ENCODE measurements at places on chromosomes 16 and 17. TPM values are rescaled to one million over a fixed set of nuclear protein-coding genes. Genes with fewer than 3 reads are reported as not detected.

- H3K36me3 ChIP-seq, result no peaks in the 10 kb centered on the region
- peaks cover 12% of the 10 kb centered on the region for H3K27me3 ChIP-seq
- H3K4me1 ChIP-seq, result no peaks in the 10 kb centered on the region
- no peak overlapping the region for H3K4me3 ChIP-seq
Measured at GRCh38 chr16:84247844-84248243, 8.0 kb upstream of the KCNG4 start.

- no peak overlapping the region for H3K27ac ChIP-seq
- H3K36me3 ChIP-seq, result no peaks in the 10 kb centered on the region
- H3K4me3 ChIP-seq, result no peak overlapping the region
Measured at GRCh38 chr16:49457196-49457595, 83.6 kb downstream of the C16orf78 start.

LRRC46 gene
- total RNA-seq, result 0.67 TPM

CCL4 gene
- 290 TPM for total RNA-seq

SERPINF2 gene
- total RNA-seq, result 0.11 TPM

ECI1 gene
- 37.4 TPM for total RNA-seq

DNA sequence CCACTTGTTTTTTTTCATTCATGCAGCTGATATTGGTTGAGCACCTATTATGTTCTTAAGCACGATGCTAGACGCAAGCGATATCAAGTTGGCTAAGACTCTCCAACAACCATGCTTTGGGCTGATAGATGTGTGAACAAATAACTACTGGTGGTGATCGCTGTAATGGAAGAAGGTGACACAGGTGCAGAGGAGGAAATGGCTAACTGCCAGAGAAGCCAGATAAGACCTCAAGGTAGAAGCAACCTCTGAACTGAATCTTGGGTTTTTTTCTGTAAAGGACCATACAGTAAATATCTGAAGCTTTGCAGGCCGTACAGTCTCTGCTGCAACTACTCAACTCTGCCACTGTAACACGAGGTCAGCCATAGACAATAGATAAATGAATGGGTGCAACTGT is 97.9 kb downstream of the C17orf67 start:
- no peak overlapping the region for H3K27ac ChIP-seq
- H3K4me1 ChIP-seq, result no peaks in the 10 kb centered on the region
- DNase-seq, result no peak
- H3K4me3 ChIP-seq, result no peak overlapping the region
- peaks cover 3% of the 10 kb centered on the region for H3K27me3 ChIP-seq

DNA sequence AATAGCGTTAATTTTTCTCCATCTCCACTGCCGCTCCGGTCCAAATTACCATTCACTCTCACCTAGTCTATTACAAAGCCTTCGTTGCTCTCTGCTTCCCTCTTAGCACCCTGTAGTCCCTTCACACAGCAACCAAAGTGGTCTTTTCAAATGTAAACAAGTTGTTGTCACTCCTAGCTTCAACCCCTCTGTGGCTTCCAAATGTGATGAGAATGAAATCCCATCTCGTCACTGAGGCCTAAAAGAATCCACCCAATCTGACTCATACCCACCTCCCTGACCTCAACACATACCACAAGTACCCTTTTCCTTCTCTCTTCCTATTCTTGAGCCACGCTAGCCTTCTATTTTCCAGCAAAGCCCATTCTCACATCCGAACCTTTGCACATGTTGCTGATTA is 2.2 kb upstream of the PELP1 start:
- no peak for DNase-seq
- H3K36me3 ChIP-seq, result peaks cover 33% of the 10 kb centered on the region
- H3K27ac ChIP-seq, result peak overlapping the region; percentile 9
- H3K4me3 ChIP-seq, result peak overlapping the region; percentile 79

- H3K36me3 ChIP-seq, result peaks cover 28% of the 10 kb centered on the region
- no peak overlapping the region for H3K4me3 ChIP-seq
- H3K4me1 ChIP-seq, result peaks cover 58% of the 10 kb centered on the region
Measured at GRCh38 chr16:15996432-15997109, 47.2 kb downstream of the ABCC1 start.

UMOD gene
- not detected for total RNA-seq

DNA sequence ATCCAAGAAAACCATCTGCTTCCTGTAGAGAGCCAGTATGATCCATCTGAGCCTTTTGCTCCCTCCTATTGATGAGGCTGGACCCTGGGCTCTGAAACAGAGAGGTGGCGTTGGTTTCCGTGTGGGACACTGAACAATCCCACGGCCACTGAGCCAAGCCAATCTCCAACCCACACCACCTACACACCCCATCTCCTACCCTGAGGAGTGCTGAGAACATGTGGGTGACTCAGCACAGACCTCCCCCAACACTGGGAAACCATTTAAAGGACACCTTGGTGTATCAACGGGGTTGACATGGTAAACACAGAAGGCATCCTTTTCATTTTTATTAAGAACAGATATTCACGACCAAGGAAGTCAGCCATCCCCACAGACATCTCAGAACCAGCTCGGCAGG is 332.1 kb downstream of the SLC39A11 start:
- no peak overlapping the region for H3K27ac ChIP-seq
- peaks cover 3% of the 10 kb centered on the region for H3K36me3 ChIP-seq
- no peaks in the 10 kb centered on the region for H3K27me3 ChIP-seq
- no peak overlapping the region for H3K4me3 ChIP-seq

GAS2L2 gene
- total RNA-seq, result 0.34 TPM

PSME3 gene
- 132 TPM for total RNA-seq

DNA sequence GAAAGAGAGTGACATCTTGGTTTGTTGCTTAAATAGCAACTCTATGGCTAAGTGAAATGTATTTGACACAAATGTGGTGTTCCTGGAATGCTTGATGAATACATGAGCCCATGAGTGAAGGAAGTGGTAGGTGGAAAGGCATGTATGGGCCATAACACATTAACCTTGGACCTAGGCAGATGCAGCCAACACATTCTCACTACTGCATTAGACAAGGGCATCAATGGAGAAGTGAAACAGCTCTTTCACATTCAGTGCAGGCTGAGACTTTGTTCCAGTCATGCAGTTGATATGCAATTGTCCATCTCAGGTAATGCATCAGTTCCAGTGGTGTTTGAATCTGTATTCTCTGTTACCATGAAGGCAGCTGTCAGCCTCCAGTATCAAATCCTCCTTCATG is 133.6 kb downstream of the HS3ST3B1 start:
- peaks cover 15% of the 10 kb centered on the region for H3K4me1 ChIP-seq
- H3K27ac ChIP-seq, result no peak overlapping the region
- no peaks in the 10 kb centered on the region for H3K36me3 ChIP-seq
- no peak overlapping the region for H3K4me3 ChIP-seq
- no peaks in the 10 kb centered on the region for H3K27me3 ChIP-seq

DNA sequence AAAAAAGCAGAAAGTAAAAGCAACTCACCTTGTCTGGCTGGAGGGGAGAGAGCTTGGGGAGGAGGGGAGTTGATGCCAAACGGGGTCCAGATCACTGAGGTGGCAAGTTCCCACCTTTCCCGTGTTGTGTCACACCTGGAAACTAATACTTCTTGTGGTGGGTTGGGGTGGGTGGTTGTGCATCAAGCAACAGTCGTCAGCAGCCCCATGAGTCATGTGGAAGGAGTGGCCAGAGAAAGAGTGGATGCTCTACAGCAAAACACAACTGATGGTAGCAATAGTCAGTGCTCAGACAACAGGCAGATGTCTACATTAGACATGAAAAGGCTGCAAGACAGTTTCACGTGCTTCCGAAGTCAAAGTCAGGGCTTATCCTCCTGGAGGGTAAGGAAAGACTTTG is 35.4 kb downstream of the ARSG start:
- peaks cover 3% of the 10 kb centered on the region for H3K36me3 ChIP-seq
- DNase-seq, result peak; percentile 61
- no peaks in the 10 kb centered on the region for H3K27me3 ChIP-seq
- H3K4me3 ChIP-seq, result no peak overlapping the region
- H3K4me1 ChIP-seq, result peaks cover 14% of the 10 kb centered on the region
- no peak overlapping the region for H3K27ac ChIP-seq

DNA sequence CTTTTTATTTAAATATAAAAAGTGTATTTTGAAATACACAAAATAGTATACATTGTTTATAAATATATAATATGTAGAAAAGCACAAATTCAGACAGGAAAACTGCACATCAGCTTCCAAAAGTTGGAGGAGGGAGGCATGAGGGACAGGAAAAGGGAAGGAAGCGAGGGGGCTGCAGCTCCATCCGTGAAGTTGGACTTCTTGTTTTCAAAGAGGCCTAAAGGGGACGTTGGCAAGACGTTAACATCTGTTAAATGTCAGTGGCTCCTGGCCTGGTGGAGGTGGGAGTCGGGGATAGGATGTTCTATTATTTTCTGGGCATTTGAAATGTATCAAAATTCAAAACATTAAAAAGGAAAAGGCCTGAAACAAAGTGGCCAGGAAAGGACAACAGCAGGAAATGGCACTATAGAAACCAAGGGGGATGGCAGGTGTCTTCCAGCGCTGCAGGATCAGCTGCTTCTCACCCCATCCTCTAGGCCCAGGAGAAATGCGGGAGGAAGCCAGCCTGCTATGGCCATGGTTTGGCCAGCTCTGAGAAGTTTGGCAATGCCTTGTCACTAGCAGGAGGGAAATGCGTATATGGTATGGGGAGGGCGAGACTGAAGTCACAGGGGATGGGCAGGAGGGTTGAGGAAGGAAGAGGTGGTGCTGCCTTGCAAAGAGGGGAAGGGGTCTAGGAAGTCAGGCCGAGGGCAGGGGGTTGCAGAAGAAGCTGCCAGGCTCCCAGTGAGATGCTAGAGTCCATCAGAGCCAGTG is 6.4 kb downstream of the CMTM2 start:
- no peak for DNase-seq
- peaks cover 8% of the 10 kb centered on the region for H3K27me3 ChIP-seq
- H3K4me3 ChIP-seq, result no peak overlapping the region
- peaks cover 41% of the 10 kb centered on the region for H3K4me1 ChIP-seq

AMDHD2 gene
- total RNA-seq, result 28.2 TPM

DNA sequence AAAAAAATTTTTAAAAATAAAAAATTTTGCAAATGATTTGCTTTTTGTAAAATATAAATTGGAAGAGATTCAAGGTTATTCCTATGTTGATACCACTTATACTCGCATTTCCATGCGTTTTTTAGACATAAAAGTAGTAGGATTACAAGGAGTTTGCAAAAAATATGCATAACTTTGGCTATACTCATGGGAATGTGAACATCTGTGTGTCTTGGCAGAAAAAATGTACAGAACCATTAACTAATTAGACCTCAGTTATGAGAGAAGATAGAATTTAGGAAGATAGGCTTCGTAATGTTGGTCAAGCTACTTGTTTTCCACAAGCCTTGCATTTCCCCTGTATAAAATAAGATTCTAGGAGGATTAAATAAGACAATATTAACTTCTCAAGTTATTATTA is 61.1 kb upstream of the VPS4A start:
- no peak overlapping the region for H3K27ac ChIP-seq
- DNase-seq, result no peak
- H3K4me3 ChIP-seq, result no peak overlapping the region
- H3K36me3 ChIP-seq, result peaks cover 5% of the 10 kb centered on the region

ALOX15B gene
- not detected for total RNA-seq

DNA sequence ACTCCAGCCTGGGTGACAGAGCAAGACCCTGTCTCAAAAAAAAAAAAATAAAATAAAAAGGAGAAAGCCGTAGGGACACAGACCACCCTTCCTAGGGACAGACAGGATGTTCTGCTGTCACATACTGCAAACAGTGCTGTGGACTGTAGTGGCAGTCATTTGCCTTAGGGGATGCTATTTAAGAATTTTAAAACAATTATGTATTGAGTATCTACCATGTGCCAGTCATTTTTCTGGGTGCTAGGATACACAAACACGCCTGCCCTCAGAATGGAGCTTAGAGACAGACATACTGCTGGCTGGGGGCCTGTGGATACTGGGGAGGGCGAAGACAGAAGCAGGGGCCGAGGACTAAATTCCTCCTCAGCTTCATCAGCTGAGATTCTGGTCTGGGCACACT is 45.5 kb downstream of the MRC2 start:
- H3K4me1 ChIP-seq, result peaks cover 6% of the 10 kb centered on the region
- H3K4me3 ChIP-seq, result no peak overlapping the region
- no peak for DNase-seq
- no peak overlapping the region for H3K27ac ChIP-seq
- no peaks in the 10 kb centered on the region for H3K36me3 ChIP-seq
- no peaks in the 10 kb centered on the region for H3K27me3 ChIP-seq

GNAO1 gene
- total RNA-seq, result 2.4 TPM

CNOT1 gene
- total RNA-seq, result 281 TPM

DNA sequence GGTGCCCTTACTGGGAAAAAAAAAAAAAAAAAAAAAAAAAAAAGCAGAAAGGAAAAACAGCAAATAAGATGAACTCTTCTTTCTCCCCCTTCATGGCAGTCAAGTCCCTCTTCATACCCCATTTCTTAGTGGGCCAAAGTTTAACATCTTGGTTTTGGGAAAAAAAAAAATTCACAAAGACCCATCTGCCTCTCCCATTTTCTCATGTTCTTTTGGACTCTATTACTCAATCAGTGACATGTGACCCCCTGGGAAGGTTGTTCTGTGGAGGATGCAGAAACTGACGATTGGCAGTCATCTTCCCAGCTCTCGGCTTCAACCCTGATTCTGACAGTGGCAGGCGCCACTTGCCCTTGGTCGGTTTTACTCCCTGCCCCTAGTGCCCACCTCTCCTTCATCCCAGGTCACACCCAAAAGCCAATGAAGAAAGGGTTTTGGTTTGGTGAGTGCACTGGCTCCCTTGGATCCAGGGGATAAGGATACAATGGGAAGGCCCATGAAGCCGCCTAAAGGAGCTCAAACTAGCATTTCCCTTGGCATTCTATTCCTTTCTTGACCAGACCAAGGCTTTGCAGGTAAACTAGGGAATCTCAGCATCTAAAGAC is 60.7 kb upstream of the TBX2 start:
- no peak overlapping the region for H3K4me3 ChIP-seq
- no peaks in the 10 kb centered on the region for H3K27me3 ChIP-seq
- no peaks in the 10 kb centered on the region for H3K4me1 ChIP-seq
- no peak overlapping the region for H3K27ac ChIP-seq
- no peaks in the 10 kb centered on the region for H3K36me3 ChIP-seq
- DNase-seq, result no peak

DNA sequence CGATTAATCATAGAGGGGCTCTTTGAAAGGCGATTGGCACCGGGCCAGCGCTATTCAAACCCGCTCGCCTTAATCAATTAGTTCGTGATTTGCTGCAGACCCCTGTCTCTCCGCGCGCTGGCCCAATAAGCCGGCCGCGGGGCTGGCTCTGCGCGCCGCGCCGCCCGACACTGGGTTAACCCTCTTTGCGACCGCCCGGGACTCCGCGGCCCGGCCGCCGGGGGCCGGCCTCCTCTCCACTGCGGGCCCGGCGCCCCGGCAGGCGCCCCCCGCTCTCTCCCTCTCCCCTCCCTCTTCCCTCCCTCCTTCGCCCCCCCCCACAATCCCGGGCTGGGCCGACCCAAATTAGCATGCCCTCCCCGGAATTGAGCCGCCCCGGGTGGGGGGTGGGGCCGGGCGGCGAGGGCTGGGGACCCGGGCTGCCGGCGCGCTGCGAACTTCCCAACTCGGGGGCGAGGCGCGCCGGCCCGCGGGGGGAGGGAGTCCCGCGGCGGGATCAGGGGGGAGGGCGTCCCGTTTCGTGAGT is 428 bp upstream of the SALL1 start:
- DNase-seq, result no peak
- peaks cover 2% of the 10 kb centered on the region for H3K36me3 ChIP-seq
- no peak overlapping the region for H3K4me3 ChIP-seq

- DNase-seq, result peak; percentile 33
- H3K36me3 ChIP-seq, result no peaks in the 10 kb centered on the region
- no peaks in the 10 kb centered on the region for H3K27me3 ChIP-seq
- peak overlapping the region; percentile 54 for H3K4me3 ChIP-seq
- H3K27ac ChIP-seq, result peak overlapping the region; percentile 91
Measured at GRCh38 chr16:57134982-57135381, 42.6 kb downstream of the CPNE2 start.

GRCh38 chr17:17755715-17756114 is 74.5 kb downstream of the RAI1 start:
- H3K36me3 ChIP-seq, result peaks cover 3% of the 10 kb centered on the region
- H3K4me3 ChIP-seq, result no peak overlapping the region
- H3K27ac ChIP-seq, result peak overlapping the region; percentile 16
- peaks cover 57% of the 10 kb centered on the region for H3K4me1 ChIP-seq
- H3K27me3 ChIP-seq, result no peaks in the 10 kb centered on the region

Measured in activated CD8-positive, alpha-beta T cell treated with anti-CD3 and anti-CD28 coated beads for 36 hours (primary cell).